Hematopoietic multipotent progenitor cell treated with erythropoietin and hydrocortisone succinate and interleukin-3 and kit ligand, for 17 days (in vitro differentiated cells): ENCODE measurements at places on chromosomes 11 and 22.

DNA sequence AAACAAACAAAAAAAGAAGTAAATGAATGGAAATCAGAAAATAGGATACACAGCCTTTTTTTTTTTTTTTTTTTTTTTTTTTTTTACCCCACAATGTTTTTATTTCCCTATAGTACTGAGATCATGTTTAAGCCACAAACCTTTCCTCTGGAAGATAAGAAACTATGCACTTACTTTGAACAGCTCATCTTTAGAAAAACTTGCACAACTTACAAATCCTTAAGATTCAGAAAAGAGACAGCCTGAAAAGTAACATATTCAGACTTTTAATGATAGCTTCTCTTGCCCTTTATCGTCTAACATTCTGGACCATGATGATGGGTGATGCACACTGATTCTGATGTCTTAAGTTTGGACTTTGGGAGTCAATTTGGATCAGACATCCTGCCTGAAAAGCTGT lies 80.3 kb downstream of the TNRC6B start:
- no peak for DNase-seq

DNA sequence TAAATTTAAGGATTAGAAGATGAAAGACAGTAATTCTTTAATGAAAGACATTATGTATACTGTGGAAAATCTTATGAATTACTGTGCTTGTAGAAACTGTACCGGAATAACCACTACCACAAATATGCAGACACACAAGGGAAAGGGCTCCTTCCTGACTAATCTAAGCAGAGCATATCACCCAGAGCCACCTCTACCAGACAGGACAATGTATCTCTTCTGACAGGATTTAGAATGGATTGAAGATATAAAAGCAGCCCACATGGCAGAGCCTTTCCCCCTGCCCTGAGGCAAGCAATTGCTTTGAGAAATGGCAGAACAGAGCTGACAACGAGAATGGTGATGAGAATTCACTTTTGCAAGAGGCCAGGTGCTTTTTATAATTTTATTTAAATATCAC lies 144.1 kb downstream of the NOX4 start:
- DNase-seq: no peak

GRCh38 chr22:38782402-38783094 lies 11.4 kb downstream of the DNAL4 start:
- no peak for DNase-seq

DNA sequence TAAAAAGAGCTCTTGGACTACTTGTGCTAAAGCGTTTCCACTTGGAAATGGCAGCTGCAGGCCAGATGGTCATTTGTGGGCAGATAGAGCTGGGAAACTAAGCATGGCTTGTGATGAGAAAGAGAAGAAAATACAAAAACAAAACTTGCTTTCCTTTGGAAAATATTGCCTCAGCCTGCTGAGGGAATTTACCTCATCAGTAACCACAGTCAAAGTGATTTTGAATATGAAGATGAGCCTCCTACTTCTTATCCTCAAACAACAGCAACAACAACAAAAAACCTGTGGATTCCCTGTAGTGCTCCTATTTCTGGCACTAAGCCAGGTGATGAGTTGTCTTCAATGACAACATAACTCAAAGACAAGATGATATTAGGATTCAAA lies 62.7 kb upstream of the FIBIN start:
- DNase-seq: no peak

GRCh38 chr11:122709039-122709760 lies 53.7 kb downstream of the UBASH3B start:
- DNase-seq: no peak

DNA sequence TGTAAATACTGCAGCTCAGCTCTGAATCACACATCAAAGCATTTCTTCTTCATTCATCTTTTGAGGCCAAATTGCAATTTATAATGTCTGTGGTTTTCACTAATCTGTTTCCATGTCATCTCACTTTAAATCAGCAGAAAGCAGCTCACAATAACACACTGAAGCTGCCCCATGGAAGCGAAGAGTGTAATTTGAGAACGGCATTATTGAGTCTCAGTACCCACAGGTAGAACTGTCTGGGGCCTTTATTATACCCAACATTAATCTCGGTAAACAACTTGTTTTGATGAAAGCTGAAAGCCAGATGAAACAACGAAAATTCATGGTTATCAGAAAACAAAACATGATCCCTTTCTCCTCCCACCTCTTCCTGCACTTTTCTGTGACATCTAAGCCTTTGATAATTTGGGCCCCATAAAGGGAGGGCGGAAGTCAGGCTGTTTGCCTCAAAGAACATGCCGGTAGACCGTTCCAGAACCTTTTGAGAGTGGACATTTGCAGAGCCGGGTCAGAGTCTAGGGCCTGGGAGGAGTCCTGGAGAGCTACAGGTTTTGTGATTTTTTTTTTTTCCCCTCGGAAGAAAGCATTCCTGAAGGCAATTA lies 68.2 kb upstream of the SESN3 start:
- DNase-seq: no peak

- DNase-seq: no peak
Measured at GRCh38 chr11:19345519-19345847, 104.7 kb upstream of the E2F8 start.

- no peak for DNase-seq
Measured at GRCh38 chr22:31337178-31337577, 9.0 kb downstream of the PATZ1 start.

DNA sequence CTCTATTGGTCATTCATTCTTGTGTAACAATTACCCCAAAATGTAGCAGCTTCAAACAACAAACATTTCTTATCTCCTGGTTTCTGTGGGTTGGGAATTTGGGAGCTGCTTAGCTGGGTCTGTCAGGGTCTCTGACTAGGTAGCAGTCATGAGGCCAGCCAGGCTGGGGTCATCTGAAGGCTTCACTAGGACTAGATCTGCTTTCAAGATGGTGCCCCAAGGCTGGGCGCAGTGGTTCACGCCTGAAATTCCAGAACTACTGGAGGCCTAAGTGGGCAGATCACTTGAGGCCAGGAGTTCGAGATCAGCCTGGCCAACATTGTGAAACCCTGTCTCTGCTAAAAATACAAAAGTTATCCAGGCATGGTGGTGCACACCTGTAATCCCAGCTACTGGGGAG lies 13.1 kb upstream of the SPDYC start:
- no peak for DNase-seq

DNA sequence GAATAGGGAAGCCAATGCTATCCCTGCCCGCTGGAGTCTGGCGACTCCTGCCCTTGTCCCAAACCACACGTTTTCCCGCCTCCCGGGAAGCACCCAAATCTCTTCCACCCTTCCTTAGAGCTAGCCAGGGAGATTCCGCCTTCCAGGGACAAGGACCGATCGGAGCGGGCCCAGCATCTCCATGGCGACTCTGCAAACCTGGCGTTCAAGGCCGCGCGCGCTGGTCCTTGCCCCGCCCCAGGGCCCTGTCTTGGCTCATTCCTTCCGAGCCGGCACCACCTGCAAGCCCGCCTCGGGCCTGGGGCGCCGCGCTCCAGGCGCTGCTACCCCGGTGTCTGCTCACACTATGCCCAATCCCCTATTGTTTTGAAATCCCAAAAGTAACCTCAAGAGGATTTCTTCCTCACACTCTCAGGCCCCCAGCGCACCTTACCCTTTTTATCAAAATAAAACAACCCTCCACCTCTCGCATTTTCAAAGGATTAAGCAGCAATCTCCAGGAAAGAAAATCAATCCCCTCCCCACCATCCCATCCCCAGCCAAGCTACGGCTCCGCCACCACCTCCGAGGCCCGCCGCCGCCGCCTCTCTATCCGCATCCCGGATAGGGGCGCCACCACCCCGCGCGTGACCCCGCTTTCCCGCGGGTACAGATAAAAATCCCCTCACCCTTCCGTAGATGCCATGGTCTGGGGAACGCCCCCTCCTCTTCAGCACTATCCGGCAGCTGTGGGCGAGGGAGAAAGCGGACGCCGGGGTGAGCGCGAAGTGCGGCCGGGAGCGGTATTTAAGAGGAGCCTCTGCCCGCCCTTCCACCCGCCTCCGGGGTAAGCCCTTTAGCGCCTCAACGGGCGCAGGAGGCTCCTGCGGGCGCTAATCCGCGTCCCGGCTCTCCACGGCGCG lies 825 bp downstream of the SLC1A2 start:
- no peak for DNase-seq

GRCh38 chr11:131924001-131924400 lies 553.6 kb downstream of the NTM start:
- DNase-seq: no peak

- peak; percentile 75 for DNase-seq
Measured at GRCh38 chr22:40436505-40437431, 66.4 kb downstream of the SGSM3 start.

DNA sequence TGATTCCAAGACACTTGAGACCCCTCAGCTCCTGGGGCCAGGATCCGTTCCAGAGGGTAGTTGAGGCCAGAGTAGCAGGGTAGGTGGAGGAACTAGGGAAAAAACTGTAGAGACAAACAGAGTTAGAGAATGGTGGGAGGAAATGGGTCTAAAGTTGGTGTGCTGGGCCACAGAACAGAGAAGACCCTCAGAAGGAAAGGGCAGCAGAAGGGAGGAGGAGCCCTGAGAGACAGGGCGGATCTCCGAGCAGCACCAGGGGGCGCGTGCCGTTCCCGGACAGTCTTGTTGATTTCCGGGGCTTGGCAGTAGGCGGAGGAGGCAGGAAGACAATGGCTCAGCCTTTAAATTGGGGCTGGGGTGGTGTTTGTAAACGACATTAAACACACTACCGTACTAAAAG lies 2.4 kb upstream of the CECR2 start:
- no peak for DNase-seq

DNA sequence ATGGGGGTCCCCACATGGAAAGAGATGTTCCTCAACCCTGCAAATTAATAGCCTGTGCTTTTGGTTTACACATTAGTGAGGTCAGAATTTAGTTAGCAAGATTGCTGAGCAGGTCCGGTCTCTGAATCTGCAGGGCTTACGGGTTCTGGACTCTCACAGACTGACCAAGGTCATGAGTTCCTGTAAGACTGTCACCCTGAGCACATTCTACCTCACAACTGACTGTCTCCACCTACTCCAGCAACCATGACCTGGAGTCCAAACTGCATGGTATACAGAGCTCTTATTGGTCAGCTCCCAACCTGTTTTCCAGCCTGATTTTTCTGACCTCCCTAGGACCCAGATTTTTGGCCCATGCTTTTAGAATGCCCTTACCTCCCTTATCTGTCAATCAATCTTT lies 28.2 kb downstream of the DKK3 start:
- DNase-seq: no peak

DNA sequence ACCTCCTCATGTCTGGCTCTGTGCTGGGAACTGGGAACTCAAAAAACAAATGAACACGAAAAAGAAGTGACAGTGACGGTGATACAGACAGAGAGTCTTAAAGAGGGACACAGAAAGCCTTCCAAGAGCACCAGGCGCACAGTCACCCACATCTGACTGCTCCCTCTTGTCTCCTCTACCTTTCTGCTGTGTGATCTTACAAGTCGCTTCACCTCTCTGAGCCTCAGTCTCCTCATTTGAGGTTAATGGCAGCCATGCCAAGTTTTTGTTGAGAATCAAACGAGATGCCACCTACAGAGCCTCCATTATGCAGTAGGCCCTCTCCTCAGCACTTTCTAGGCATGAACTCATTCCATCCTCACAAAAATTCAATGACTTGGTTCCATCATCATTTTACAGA lies 3.7 kb downstream of the LRRC32 start:
- no peak for DNase-seq

DNA sequence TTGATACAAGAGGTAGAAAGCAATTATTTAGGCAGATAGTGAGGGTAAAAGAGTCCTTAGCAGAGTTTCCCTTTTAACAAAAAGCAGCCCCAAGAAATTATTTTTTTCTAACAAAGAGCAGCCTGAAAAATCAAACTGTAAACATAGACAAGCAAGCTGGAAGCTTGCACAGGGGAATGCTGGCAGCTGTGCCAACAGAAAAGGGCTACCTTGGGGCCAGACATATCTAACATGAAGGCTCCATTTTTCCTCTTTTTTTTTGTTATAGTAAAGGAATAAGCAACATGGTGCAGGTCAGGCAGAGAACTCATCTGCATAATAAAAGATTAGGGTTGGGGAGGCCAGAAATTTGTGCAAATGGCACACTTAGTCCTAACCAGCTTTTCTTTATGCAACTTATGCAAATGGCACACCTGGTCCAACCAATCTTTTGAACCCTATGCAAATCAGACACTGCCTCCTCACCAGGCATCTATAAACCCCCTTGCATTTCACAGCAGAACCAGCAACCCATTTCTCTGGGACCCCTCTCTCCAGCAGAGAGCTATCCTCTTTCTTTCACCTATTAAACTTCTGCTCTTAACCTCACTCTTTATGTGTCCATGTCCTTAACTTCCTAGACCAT lies 41.8 kb downstream of the PDGFD start:
- no peak for DNase-seq

- DNase-seq: no peak
Measured at GRCh38 chr11:75191330-75191717, 40.4 kb downstream of the SLCO2B1 start.

GRCh38 chr22:19039796-19040280 lies 82.4 kb downstream of the DGCR2 start:
- DNase-seq: no peak

GRCh38 chr11:2942872-2943710 lies 13.9 kb upstream of the PHLDA2 start:
- no peak for DNase-seq

DNA sequence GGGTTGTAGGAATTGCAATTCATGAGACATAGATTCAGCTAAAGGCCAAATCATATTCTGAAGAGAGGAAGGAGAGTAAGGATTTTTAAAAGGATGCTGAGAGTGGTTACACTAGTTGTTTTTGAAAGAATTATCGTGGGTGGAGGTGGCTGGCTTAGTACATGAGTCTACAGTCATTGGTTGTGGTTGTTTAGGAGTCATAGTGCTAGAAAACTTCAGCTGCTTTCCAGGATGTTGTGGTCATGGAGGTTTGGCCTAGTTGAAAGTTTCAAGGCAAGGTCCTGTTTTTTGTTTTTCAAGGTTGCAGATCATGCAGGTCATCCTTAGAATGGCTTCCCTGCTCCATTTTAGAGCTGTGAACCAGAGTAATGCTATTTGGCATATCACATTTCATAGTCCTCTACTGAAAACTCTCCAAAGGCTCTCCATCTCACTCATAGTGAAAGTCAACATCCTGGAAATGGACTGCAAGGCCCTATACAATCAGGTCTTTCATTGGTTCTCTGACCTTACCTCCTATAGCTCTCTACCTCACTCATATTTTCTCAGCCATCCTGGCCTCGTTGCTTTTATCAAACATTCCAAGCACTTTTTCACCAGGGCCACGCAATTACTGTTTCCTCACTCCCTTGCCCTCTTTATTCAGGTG lies 26.1 kb upstream of the ZBTB44 start:
- DNase-seq: no peak

GRCh38 chr22:36160499-36160942 lies at the start of gene APOL3:
TSS of gene APOL3 (minus strand) at chr22:36160755. CDS start at chr22:36149055, 11,700 bp downstream.
- peak; percentile 84 for DNase-seq
